ENCODE measurements at places on chromosomes 1 and 21. TPM values are rescaled to one million over a fixed set of nuclear protein-coding genes. Genes with fewer than 3 reads are reported as not detected.

Gene FCN3
- total RNA-seq = 13.2 TPM

DNA sequence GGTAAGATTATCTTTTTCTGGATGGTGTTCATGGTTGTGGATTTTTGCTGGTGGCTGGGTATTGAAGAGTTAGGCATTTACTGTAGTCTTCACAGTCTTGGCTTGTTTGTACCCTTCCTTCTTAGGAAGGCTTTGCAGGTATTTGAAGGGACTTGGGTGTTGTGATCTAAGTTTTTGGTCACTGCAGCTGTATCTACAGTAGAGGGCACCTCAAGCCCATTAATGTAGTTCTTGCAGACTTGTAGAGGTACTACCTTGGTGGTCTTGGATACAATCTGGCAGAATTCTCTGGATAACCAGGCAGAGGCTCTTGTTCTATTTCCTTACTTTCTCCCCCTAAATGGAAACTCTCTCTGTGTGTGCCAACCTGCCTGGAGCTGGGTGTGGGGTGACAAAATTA, 155.8 kb upstream of the BRINP3 start:
- DNase-seq = no peak
- no peaks in the 10 kb centered on the region for H3K4me1 ChIP-seq
- H3K27me3 ChIP-seq = no peaks in the 10 kb centered on the region
- H3K27ac ChIP-seq = no peak overlapping the region
- H3K4me3 ChIP-seq = no peak overlapping the region

DNA sequence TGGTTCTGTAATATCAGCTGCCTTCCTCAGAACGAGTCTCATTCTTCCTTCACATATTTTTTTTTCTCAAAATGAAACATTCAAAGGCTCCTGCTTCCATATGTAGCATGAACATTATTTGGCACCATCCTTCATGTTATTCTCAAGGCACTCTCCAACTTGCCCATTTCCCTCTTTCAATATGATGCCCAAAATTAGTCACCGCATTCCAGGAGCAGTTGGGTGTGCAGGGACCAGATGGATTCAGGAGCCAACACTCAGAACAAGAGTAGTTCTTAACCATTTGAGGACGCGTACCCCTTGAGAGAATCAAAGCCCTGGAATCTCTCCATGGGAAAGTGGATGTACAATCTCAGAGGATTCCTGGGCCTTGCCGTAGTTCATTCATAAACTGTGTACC, 50.3 kb downstream of the KCNK1 start:
- H3K36me3 ChIP-seq = no peaks in the 10 kb centered on the region
- DNase-seq = no peak
- H3K27ac ChIP-seq = peak overlapping the region; percentile 33
- H3K4me3 ChIP-seq = no peak overlapping the region
- no peaks in the 10 kb centered on the region for H3K27me3 ChIP-seq
- peaks cover 14% of the 10 kb centered on the region for H3K4me1 ChIP-seq

DNA sequence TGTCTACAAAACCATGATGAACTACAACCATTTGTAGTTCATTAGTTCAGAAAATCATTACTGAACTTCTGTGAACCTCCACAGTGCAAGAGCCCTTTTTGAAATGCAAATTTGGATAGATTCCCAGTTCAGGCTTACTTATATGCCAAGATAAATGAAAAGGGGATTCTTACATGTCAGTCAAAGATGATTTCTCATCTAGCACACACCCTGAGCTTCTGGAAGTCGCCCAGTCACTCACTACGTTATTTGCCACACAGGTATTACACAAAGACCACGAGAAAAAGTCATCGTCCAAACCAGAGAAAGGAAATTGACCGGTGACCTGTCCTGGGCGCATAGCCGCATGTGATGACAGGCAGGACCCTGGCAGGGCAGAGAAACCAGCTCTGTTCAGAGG, 41.8 kb downstream of the ETS2 start:
- DNase-seq = no peak
- no peak overlapping the region for H3K4me3 ChIP-seq
- no peak overlapping the region for H3K27ac ChIP-seq
- no peaks in the 10 kb centered on the region for H3K27me3 ChIP-seq
- peaks cover 6% of the 10 kb centered on the region for H3K4me1 ChIP-seq

DNA sequence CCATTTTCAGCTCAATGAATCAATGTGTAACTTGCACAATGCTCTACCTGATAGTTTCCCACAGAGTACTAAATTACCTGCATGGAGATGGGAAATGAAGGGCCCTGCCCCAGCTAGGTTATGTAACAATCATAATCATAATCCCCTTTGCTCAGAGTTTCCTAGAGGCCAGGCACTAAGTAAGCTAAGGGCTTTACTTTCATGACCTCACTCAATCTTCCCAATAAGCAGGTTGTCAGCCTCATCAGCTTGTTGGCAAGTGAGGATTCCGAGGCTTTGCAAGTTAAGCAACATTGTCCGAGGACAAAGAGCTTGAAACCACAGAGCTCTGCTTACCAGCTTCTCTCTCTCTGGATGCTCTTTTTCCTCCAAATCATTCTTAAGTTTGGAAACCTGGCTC, 64.1 kb upstream of the NTPCR start:
- H3K27me3 ChIP-seq = no peaks in the 10 kb centered on the region
- no peak overlapping the region for H3K4me3 ChIP-seq
- DNase-seq = no peak
- no peaks in the 10 kb centered on the region for H3K36me3 ChIP-seq

GRCh38 chr1:117636637-117637425, 31.0 kb downstream of the TENT5C start:
- peak; percentile 27 for DNase-seq
- no peaks in the 10 kb centered on the region for H3K27me3 ChIP-seq

GRCh38 chr1:54311506-54311905, 94.7 kb downstream of the SSBP3 start:
- H3K27me3 ChIP-seq = no peaks in the 10 kb centered on the region
- no peak for DNase-seq
- no peak overlapping the region for H3K4me3 ChIP-seq
- no peak overlapping the region for H3K27ac ChIP-seq
- H3K36me3 ChIP-seq = no peaks in the 10 kb centered on the region
- peaks cover 3% of the 10 kb centered on the region for H3K4me1 ChIP-seq

- no peaks in the 10 kb centered on the region for H3K4me1 ChIP-seq
- H3K27ac ChIP-seq = no peak overlapping the region
- no peaks in the 10 kb centered on the region for H3K27me3 ChIP-seq
- no peak for DNase-seq
- no peak overlapping the region for H3K4me3 ChIP-seq
Observed at GRCh38 chr1:181541458-181541857, 58.1 kb downstream of the CACNA1E start.

DNA sequence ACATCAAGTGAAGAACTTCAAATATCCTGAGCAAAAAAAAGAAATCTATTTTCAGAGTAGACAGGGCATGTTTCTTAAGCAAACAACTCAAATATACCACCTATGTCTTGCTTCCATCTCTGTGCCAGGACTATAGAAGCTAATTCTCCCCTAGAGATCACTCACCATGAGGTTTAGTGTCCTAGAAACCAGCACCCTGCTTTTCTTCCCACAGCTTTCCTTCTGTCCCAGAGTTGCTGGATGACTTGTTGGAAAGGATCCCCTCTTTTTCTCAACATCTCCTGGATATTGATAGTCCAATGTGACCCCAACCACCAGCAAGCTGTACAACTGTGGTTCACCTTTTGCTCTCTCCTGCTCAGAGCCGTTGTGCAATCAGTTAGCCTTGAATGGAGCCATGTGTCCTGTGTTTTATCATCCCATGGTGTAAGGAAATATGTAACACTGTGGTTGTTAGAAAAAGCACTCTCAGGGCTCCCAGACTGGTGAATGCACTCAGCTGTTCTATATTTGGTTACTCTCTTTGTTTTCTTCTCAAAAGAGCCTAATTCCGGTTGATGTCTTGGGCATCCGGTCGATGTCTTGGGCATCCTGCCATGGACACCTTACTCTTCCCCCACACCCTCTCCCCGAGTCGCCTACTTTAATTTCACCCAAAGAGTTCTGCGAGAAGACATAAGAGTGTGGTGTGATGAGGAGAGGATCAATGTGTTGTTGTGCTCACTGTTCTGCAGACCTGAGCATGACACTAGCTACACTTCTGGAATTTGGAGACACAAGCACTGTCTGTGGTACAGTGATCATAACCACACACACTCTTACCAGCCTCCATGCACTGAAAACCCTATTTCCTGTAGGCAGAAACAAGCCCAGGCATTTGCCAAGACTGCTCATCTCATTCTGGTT, 1.7 kb downstream of the TNFSF4 start:
- H3K36me3 ChIP-seq = no peaks in the 10 kb centered on the region
- DNase-seq = no peak
- no peaks in the 10 kb centered on the region for H3K4me1 ChIP-seq
- no peak overlapping the region for H3K4me3 ChIP-seq

- no peak for DNase-seq
- no peak overlapping the region for H3K4me3 ChIP-seq
- H3K36me3 ChIP-seq = no peaks in the 10 kb centered on the region
- H3K27ac ChIP-seq = no peak overlapping the region
- H3K4me1 ChIP-seq = no peaks in the 10 kb centered on the region
Observed at GRCh38 chr1:57278558-57278957, 145.3 kb downstream of the DAB1 start.

DNA sequence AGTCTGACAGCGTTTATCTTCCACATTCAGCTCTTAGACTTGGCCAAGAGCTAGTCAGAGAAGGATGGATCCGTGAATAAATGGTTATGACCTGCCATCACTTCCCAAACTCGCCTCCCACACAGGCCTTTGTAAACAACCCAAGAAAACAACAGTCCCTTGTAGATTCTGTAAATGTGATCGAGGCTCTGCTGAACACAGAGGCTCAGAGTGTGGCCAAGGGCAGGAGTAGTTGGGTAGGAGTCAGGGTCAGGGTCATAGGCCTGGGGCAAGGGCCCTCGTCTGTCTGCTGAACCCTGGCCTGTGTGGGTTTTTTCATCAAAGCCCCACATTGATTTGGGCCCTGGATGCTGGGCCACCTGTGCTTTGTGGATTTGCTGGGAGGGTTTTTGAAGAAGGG, 32.7 kb downstream of the NCMAP start:
- no peak overlapping the region for H3K4me3 ChIP-seq
- no peak overlapping the region for H3K27ac ChIP-seq
- H3K4me1 ChIP-seq = no peaks in the 10 kb centered on the region
- DNase-seq = no peak
- no peaks in the 10 kb centered on the region for H3K27me3 ChIP-seq
- no peaks in the 10 kb centered on the region for H3K36me3 ChIP-seq

GRCh38 chr1:237670302-237670701, 220.4 kb downstream of the ZP4 start:
- no peak overlapping the region for H3K4me3 ChIP-seq
- H3K27me3 ChIP-seq = no peaks in the 10 kb centered on the region
- peaks cover 5% of the 10 kb centered on the region for H3K36me3 ChIP-seq
- DNase-seq = no peak
- no peaks in the 10 kb centered on the region for H3K4me1 ChIP-seq

DNA sequence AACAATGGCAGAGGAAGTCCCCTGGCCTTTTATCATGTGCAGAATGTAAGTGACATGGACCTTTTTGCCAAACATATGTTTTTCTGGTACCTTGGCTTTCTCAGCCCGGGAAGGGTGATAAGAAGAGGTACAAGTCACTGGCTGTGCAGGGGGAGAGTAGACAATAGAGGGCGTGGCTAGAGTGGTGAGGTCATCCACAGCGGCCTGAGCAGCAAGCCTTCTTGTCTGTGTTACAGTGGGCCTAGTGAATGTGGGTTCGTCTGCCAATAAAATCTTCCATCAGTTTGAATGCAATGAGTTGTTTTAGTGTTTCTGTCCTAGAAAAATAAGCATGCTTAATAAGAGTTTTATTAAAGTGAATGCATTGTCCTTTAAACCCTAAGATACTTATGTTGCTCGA, 59.0 kb upstream of the PGD start:
- DNase-seq = no peak
- H3K4me1 ChIP-seq = no peaks in the 10 kb centered on the region
- H3K27ac ChIP-seq = no peak overlapping the region
- H3K27me3 ChIP-seq = no peaks in the 10 kb centered on the region
- no peak overlapping the region for H3K4me3 ChIP-seq

Gene AIM2
- total RNA-seq = 0.43 TPM

DNA sequence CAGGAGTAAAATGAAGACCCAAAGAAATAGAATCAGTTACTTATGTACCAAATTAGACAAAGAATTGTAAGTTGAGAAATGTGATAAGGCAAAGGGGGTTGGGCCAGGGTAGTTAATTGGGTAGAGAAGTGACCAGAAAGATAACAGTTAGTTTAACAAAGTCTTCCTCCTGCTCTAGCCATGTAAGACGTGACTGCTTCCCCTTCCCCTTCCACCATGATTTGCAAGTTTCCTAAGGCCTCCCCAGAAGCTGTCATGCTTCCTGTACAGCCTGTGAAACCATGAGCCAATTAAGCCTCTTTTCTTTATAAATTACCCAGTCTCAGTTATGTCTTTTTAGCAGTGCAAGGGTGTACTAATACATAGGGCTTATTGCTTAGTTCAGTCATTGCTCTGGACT, 142.0 kb upstream of the PDE4B start:
- H3K36me3 ChIP-seq = no peaks in the 10 kb centered on the region
- DNase-seq = no peak
- no peak overlapping the region for H3K27ac ChIP-seq
